ENCODE measurements at places on chromosomes 5 and 9.

- no peak for DNase-seq
These were observed 12.5 kb downstream of the EDIL3 start for GRCh38 chr5:84372066-84372695.

- no peak for DNase-seq
These were observed 802 bp downstream of the CCDC107 start for GRCh38 chr9:35658968-35659220.

DNA sequence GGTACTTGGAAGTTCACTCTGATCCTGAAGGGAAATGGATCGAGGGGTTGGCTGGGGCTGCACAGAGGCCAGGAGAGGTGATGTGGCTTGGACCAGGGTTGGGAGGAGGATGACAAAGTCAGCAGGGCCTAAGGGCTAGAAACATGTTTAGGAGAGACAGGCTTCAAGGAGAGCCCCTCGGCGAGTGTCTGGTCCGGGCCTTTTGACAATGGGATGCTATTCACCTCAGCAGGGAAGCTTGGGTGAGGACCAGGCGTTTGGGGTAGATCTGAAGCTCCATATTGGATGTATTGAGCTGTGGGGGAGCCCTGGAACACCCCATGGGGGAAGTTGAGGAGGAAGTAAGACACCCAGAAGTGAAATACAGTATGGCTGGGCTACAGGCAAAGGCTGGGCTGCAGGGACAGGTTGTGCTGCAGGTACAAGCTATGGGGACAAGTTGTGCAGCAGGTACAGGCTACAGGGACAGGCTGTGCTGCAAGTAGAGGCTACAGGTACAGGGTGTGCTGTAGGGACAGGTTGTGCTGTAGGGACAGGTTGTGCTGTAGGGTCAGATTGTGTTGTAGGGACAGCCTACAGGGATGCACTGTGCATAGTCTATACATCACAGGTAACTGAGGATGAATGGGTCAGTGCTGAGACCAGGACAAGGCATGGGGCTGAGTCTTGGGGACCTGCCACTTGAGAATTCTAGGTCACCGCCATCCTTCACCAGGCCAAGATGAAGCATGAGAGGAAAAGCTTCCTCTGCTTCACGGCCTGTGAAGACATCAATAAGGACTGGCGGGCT is 22.7 kb upstream of the FIBCD1 start:
- DNase-seq, result no peak

DNA sequence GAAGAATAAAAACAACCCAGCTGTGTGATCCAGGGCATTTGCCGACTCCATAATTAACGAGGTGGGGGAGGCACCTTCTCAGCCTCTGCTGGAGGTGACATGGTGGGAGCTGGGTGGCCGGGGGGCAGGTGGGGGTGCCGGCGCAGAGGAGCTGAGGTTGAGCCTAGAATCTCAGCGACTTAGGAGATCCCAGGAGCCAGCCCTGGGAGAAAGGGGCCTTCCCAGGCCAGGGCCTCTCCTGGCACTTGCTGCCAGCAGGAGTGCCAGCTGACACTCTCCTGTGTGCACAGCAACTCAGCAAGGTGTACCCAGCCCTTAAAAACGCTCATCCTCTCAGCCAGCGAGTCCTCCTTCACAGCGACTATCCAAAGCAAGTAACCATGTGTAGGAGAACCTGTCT is 62.8 kb upstream of the FCN1 start:
- no peak for DNase-seq

DNA sequence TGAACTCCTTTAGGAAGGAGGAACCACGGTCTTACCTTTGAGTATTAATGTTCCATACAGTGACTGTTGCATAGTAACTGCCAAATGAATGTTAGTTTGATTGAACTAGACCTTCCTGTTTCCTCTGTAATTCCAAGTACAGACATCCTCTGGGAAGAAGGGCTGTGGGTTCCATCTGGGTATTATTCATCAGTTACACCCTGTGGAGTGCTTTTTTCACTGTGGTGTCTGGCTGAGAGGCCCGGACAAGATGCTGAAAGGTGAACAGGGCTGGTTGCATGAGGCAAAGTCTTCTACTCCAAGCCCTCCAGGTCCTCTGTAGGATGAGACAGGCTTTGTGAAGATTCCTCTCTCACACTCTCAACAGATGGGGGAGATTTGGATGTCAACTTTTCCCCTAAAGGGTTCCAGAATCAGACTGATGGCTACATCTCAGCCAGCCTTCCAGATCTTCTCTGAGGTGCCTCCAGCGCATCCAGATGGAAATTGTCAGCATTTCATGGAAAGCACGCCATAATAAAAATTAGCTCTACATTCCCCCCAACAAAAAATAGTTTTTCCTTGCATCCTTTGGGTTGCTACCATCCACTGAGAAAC is 230.9 kb downstream of the GAS1 start:
- no peak for DNase-seq

DNA sequence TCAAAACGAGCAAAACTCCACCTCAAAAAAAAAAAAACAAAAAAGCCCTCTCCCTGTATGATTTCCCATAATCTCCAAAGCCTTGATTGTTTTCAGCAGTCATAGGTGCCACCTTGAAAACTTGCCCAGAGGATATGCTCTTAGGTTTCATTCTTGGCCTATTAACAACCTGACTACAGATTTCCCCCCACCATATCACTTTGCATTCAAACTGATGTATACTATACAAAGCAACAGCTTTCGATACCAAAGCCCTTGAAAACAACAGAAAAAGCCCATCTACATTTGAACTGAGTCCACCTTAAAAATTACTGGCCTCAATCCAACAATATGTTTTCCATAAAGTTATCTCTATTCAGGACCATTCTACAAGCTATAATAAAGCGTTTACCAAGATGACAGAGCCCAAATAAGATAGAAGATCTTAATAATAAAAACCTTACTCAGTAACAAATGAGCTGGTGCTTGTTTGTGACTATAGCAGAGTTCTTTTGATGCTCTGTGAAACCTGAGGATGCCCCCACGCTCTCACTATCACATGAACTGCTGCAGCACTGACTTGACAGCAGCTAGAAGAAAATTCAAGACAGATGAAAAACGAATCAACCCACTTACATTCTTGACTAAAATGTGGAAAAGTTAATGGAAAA is 44.4 kb downstream of the FNBP1 start:
- DNase-seq, result no peak

DNA sequence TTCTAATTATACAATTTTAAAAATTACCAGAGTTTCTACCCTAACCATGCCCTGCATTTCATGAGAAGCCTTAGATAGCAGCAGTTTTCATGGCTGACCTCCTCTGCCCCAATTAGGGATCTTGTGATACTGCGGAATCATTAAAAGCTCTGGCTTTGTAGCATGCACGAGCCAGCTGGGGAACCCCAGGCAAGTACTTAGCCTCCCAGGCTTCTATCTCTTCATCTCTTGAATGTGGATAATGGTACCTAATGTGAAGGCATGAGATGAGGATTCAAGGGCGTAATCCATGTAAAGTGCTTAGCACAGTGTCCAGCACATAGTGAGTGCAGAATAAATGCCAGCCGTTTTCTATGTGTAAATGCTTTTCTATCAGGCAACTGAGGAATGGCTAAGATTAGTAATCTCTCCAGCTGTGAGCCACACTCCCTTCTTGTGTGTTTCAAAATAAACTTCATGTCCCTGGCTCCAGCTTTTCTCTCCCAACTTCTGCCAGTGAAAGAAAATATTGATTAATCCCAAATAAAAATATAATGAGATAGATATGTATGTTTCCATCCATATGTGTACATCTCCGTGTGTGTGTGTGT is 88.4 kb downstream of the APBA1 start:
- no peak for DNase-seq

DNA sequence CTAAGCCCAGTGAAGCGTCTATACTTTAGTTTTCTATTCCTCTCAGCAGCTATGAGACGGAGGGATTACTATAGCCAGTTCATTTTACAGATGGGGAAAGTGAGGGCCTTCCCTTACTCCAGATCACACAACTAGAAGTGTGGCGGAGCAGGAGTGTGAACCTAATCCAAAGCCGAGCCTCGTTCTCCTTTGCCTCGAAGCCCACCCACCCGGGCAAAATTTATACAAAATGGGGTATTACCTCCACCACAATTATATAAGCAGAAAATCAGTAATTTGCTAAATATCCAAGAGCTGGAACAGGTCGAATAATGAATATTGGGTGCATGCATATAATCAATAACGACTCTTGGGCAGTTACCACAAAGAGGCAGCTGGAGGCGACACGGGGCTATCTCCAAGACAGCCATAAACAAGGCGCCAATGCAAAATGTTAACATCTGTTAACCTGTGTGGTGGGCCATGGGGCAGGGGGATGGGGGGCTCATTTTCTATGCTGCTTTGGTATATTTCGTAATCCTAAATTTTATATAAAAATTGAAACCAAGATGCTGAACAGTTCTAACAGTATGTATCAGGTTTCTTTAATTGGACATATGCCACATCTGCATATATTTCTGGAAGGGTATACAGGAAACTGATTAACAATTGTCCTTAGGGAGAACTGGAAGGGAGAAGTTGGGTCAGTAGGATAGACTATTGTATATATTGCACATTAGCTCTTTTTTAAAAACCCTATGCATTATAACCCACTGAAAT is 1.2 kb upstream of the RNF44 start:
- DNase-seq, result no peak

DNA sequence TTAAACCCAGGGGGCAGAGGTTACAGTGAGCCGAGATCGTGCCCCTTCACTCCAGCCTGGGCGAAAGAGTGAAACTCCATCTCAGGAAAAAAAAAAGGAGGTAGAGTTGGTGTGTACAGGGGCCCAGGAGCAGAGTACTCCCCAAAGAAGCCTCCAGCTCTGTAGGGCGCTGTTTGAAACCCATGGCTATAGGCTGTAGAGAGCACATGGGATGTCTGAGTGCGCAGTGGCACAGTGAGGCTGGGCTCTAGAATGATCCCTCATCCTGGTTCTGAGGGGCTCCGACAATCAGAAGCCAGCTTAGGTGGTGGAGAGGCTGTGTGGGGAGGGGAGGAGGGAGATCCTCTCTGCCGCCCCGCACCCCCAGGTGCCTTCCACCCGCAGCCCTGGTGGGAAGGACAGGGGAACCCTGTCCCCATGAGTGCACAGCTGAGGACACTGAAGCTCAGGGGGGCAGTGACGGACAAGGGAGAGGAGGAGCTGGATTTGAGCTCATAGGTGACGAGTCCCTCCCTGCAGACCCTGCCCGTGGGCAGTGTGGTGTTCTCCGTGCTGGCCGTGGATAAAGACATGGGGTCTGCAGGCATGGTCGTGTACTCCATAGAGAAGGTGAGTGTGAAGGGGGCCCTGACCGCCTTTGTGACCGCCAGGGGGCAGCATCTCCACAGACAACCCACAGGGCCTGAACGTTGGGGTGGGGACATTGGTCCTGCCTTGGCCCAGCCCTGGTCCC is 24.6 kb downstream of the CDHR2 start:
- no peak for DNase-seq

- DNase-seq, result no peak
These were observed 226.5 kb downstream of the CDK5RAP2 start for GRCh38 chr9:120353506-120353905.
